ENCODE measurements at places on chromosomes 13 and 19. TPM values are rescaled to one million over a fixed set of nuclear protein-coding genes. Genes with fewer than 3 reads are reported as not detected.

ZNF506 gene
- total RNA-seq = 106 TPM

ANGPTL4 gene
- total RNA-seq = 0.63 TPM

VSTM2B gene
- 18.8 TPM for total RNA-seq

CCDC169 gene
- total RNA-seq = 4.7 TPM

SERPINE3 gene
- total RNA-seq = 0.63 TPM

TMEM238 gene
- not detected for total RNA-seq

TBC1D4 gene
- total RNA-seq = 18.2 TPM

ARHGAP45 gene
- total RNA-seq = 2.8 TPM

ZNF160 gene
- 62.3 TPM for total RNA-seq

DEDD2 gene
- total RNA-seq = 23.2 TPM

KLK11 gene
- not detected for total RNA-seq

SIAH3 gene
- 11.9 TPM for total RNA-seq

KLK14 gene
- 0.63 TPM for total RNA-seq

TEX101 gene
- not detected for total RNA-seq

EMC10 gene
- total RNA-seq = 51.3 TPM

SPACA4 gene
- total RNA-seq = not detected

ZNF43 gene
- total RNA-seq = 56.7 TPM

FLT1 gene
- total RNA-seq = 10.0 TPM

SDHAF1 gene
- 13.5 TPM for total RNA-seq

CGB5 gene
- not detected for total RNA-seq

CGB1 gene
- total RNA-seq = not detected

ZNF625 gene
- total RNA-seq = 26.6 TPM

MYH14 gene
- 1.6 TPM for total RNA-seq

WTIP gene
- 16.6 TPM for total RNA-seq

KCNJ14 gene
- total RNA-seq = 1.6 TPM

GARIN5A gene
- total RNA-seq = 1.3 TPM

TCF3 gene
- total RNA-seq = 33.8 TPM

SLC7A9 gene
- total RNA-seq = 4.4 TPM

NLRP11 gene
- total RNA-seq = not detected

TMED1 gene
- 9.7 TPM for total RNA-seq

CLEC17A gene
- not detected for total RNA-seq

DIRAS1 gene
- total RNA-seq = 23.8 TPM

LILRA1 gene
- not detected for total RNA-seq

PLEKHF1 gene
- total RNA-seq = 0.63 TPM

ZNF761 gene
- total RNA-seq = 20.7 TPM

MCEMP1 gene
- not detected for total RNA-seq

PLPP2 gene
- 0.63 TPM for total RNA-seq

ATP1A3 gene
- total RNA-seq = 217 TPM

RNF113B gene
- total RNA-seq = not detected

SPRY2 gene
- total RNA-seq = 40.1 TPM

OR7D2 gene
- total RNA-seq = not detected

AMH gene
- total RNA-seq = 2.2 TPM

NOVA2 gene
- 28.2 TPM for total RNA-seq

CASP14 gene
- not detected for total RNA-seq

ZNF155 gene
- 20.7 TPM for total RNA-seq
